WERI-Rb-1 (cell line): ENCODE measurements at places on chromosomes 2 and 18.

DNA sequence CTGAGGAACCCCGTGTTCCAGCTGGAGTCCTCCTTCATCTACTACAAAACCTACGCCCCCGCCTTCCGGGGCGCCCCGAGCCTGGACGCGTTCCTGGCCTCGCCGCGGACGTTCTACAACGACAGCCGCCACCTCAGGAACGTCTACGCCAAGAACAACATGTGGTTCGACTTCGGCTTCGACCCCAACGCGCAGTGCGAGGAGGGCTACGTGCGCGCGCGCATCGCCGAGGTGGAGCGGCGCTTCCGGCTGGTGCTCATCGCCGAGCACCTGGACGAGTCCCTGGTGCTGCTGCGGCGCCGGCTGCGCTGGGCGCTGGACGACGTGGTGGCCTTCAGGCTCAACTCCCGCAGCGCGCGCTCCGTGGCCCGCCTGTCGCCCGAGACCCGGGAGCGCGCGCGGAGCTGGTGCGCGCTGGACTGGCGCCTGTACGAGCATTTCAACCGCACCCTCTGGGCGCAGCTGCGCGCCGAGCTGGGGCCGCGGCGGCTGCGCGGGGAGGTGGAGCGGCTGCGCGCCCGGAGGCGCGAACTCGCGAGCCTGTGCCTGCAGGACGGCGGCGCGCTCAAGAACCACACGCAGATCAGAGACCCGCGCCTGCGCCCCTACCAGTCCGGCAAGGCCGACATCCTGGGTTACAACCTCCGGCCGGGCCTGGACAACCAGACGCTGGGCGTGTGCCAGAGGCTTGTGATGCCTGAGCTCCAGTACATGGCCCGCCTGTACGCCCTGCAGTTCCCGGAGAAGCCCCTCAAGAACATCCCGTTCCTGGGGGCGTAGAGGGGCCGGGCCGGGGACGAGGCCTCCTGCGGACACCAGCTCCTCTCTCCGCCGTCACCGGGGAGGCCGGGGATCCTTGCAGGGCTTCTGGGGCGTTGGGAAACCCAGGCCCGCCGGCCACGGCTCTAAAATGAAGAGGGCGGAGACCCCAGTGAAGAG lies 5.3 kb upstream of the NEU4 start:
- peak; percentile 5 for DNase-seq

DNA sequence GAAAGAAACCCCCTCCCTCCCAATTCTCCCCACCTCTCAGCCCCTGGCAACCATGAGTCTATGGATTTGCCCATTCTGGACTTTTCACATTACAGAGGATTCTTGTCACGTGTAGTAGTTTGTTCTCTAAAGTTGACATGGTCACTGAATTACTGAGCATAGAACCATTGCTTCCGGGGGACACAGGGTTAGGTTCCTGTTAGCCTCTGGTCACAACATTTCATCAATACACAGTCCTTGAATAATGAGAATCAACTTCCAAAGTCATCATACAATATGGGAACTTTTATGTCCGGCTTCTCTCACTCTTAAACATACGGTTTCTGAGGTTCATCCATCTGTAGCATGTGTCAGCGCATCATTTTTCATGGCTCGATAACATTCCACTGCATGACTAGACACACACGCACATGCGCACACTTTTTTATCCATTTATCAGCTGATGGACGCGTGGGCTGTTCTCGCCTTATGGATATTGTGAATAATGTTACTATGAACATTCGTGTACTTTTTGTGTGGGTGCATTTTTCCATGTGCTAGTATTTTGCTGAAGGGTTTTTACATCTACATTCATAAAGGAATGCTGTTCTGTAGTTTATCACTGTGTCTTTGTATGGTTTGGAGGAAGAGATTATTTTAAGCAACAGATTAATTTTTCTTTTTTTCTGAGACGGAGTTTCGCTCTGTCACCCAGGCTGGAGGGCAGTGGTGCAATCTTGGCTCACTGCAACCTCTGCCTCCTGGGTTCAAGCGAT lies 48.1 kb downstream of the PARD6G start:
- no peak for DNase-seq

DNA sequence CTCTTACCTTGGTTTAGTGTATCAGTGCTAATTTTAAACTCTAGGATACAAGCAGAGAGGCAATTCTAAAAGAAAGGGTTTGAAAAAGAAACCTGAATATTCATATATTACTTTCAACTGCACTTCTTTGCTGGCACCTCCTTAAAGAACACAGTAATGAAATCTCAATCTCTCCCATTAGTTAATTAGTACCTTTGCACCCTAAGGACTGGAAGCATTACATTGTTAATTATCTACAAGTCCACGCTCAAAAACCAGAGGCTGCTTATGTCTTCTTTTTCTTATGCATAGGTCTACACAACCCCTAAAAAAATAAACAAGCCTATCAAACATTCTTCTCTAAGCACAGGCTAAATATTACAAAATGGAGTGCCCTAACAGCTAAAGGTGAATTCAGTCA lies 20.2 kb downstream of the EPHA4 start:
- no peak for DNase-seq

- DNase-seq: no peak
Observed at GRCh38 chr2:147712051-147712450, 132.8 kb upstream of the ACVR2A start.

DNA sequence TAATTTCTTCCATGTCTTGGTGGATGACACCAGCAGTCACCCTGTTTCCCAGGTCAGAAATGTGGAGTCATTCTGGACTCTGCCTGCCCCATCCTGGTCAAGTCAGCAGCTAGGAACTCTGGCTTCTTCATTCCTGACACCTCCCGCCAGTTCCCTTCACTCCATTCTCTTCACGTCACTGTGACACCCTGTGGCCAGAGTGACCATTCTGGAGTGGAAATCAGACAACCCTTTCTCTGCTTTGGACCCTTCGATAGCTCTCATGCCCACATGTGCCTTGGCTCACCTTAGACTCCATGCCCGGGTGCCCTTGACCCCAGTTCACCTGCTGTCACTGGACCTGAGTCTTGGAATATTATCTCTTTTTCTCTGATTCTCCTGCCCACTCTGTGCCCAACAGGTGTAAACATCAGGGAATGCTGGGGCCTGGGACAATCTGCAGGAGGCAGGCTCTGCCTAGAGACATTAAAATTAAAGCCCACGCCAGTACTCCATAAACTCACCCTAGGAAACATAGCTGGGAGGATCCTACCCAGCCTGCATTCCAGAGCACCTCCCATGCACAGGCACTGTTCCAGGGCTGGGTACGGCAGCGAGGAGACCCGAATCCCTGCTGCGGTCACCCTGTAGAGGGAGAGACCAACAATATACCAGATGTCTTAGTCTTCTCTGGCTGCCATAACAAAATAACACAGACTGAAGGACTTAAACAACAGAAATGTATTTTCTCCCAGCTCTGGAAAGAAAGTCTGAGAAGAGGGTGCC lies 41.1 kb upstream of the FAHD2A start:
- peak; percentile 2 for DNase-seq

DNA sequence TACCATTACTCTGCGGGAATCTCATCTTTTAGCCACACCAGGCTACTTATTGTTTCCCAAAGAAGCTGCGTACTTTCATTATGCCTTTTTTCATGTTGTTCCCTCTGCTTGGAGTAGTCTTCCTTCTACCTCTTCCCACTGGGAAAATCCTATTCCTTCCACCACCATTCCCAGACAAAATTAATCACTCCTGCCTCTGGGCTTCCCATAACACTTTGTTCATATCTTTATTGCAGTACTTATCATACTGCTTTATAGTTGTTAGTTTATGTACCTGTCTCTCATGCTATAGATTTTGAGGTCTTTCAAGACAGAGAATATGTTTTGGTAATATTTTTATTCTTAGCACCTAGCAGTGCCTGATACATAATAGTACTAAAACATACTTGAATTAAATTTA lies 16.2 kb downstream of the OTX1 start:
- no peak for DNase-seq

DNA sequence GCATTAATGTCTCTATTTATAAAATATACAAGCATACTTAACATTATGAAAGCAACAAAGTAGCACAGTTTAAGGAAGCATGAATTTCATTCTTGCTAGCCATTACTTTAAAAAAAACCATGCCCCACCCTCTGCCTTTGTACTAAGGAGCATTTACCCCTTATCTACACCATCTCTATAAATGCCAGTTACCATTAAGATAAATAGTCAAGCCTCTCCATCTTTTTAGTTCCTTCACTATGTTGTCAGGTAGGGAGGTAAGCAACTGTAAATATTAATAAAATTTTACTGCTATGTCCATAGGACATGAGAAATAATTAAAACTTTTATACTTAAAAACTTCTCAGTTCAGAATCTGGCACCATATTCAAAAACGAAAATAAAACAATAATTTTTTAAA lies 42.1 kb downstream of the ROCK1 start:
- no peak for DNase-seq

DNA sequence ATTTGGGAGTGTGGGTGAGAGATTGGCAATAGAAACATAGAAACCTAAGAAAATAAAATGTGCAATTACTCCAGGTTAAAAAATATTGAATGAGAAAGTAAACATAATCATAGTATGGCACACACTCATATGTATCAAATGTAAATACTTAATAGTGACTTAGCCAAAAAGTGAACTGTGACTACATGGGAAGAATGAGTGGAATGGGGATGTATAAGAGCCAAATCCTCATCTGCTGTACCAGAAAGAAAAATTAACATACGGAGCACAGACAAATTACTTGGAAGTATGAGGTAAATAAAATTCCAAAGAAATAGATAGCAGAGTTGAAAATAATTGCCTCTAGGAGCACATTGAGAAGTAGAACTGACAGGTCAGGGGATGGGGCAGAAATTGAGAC lies 4.0 kb downstream of the FLACC1 start:
- no peak for DNase-seq

DNA sequence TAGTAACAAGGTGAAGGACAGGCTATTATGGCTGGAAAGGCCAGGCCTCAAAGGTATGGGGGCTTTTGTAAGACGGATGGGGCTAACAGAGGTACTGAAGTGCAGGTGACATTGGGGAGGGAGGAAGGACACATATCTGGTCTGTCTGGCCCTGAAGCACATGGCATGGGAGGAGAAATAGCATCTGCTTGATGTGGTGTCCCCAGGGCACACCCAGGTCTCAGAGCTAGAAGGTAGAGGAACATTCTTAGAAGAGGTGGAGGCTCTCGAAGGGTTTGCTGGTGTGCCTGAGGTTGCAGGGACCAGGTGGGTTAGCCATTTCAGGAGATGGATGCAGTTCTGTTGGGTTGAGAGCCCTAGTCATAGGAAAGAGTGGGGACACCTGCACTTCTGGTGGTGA lies 9.5 kb downstream of the RALB start:
- no peak for DNase-seq
